ENCODE measurements at places on chromosomes 6 and 20.

GRCh38 chr20:49676581-49677291, 36.9 kb downstream of the B4GALT5 start:
- H3K27me3 ChIP-seq = no peaks in the 10 kb centered on the region
- no peak overlapping the region for H3K4me3 ChIP-seq
- H3K4me1 ChIP-seq = peaks cover 71% of the 10 kb centered on the region
- H3K27ac ChIP-seq = peak overlapping the region; percentile 73
- no peaks in the 10 kb centered on the region for H3K36me3 ChIP-seq
- no peak for DNase-seq

GRCh38 chr6:48757661-48758060, 646.7 kb upstream of the PTCHD4 start:
- no peak overlapping the region for H3K27ac ChIP-seq
- H3K4me1 ChIP-seq = no peaks in the 10 kb centered on the region
- no peak overlapping the region for H3K4me3 ChIP-seq
- H3K36me3 ChIP-seq = no peaks in the 10 kb centered on the region
- DNase-seq = no peak

GRCh38 chr6:89330910-89331309, 15.8 kb upstream of the GABRR2 start:
- DNase-seq = no peak
- no peaks in the 10 kb centered on the region for H3K27me3 ChIP-seq
- H3K36me3 ChIP-seq = peaks cover 15% of the 10 kb centered on the region
- H3K4me1 ChIP-seq = no peaks in the 10 kb centered on the region

DNA sequence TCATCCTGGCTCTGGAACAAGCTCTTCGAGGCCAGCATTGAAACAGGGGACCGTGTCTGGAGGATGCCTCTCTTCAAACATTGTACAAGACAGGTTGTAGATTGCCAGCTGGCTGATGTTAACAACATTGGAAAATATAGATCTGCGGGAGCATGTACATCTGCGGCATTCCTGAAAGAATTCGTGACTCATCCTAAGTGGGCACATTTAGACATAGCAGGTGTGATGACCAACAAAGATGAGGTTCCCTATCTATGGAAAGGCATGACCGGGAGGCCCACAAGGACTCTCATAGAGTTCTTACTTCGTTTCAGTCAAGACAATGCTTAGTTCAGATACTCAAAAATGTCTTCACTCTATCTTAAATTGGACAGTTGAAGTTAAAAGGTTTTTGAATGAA, 3.6 kb upstream of the CDKN1A start:
- H3K4me1 ChIP-seq = peaks cover 34% of the 10 kb centered on the region
- DNase-seq = no peak
- H3K27me3 ChIP-seq = peaks cover 25% of the 10 kb centered on the region
- H3K27ac ChIP-seq = no peak overlapping the region

GRCh38 chr6:135323202-135323668, 142.1 kb downstream of the MYB start:
- H3K27me3 ChIP-seq = no peaks in the 10 kb centered on the region
- no peak overlapping the region for H3K4me3 ChIP-seq
- no peak for DNase-seq
- peaks cover 4% of the 10 kb centered on the region for H3K36me3 ChIP-seq

- H3K36me3 ChIP-seq = peaks cover 2% of the 10 kb centered on the region
- no peaks in the 10 kb centered on the region for H3K27me3 ChIP-seq
- DNase-seq = no peak
- H3K4me1 ChIP-seq = no peaks in the 10 kb centered on the region
- no peak overlapping the region for H3K4me3 ChIP-seq
Measured at GRCh38 chr6:137893726-137894125, 26.7 kb downstream of the TNFAIP3 start.

DNA sequence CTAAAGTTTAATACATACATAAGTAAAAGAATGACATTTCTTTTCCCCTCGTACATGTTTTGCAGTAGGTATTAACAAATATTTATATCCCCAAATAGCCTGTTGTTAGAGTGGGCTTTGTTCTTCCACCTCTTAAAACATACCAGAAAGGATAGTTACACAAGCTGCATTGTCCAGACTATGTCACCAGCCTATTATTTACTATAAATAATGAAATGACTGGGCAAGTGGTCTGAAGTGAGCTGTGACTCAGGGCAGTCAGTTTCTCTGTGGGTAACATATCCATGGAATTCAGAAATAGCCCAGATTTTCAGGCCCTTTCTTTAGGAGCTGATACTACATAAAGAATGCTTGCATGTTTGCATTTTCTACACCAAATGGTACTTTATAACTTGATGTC, 60.1 kb downstream of the FUT9 start:
- H3K36me3 ChIP-seq = no peaks in the 10 kb centered on the region
- DNase-seq = no peak
- peaks cover 4% of the 10 kb centered on the region for H3K4me1 ChIP-seq
- no peak overlapping the region for H3K4me3 ChIP-seq
- H3K27ac ChIP-seq = no peak overlapping the region

- no peak overlapping the region for H3K4me3 ChIP-seq
- peaks cover 39% of the 10 kb centered on the region for H3K27me3 ChIP-seq
- H3K27ac ChIP-seq = no peak overlapping the region
Measured at GRCh38 chr20:59725476-59726280, 121.3 kb downstream of the PHACTR3 start.

DNA sequence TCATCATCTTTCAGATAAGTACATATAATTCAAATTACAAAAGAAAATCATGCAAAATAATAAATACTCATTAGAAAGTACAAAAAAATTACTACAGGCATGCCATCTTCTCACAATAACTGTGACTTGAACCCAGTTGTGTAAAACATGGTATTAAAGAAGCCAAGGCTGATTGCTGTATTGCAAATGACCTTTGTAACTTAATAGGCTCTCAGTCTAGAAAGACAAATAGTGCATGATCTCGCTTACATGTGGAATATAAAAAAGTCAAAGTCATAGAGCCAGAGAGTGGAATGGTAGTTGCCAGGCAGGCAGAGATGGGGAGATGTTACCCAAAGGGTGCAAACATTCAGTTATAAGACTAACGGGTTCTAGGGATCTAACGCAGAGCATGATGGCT, 626.1 kb downstream of the COL12A1 start:
- H3K27ac ChIP-seq = no peak overlapping the region
- no peaks in the 10 kb centered on the region for H3K27me3 ChIP-seq
- H3K4me3 ChIP-seq = no peak overlapping the region
- H3K36me3 ChIP-seq = no peaks in the 10 kb centered on the region
- H3K4me1 ChIP-seq = peaks cover 39% of the 10 kb centered on the region

DNA sequence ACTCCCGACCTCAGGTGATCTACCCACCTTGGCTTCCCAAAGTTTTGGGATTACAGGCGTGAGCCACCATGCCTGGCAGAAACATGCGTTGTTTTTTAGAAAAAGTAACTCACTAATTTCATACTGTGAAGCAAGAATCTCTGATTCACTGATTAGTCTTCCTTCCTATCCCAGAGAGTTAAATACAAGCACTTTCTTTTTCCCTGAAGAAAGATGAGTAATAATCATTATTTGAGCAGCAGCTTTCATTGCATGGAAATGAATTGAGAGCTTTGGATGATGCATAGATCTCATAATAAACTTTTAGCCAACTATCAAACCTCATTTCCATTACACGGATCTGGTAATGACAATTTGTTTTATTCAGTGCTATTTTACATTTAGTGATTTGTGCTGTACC, 892.5 kb upstream of the EYS start:
- peaks cover 7% of the 10 kb centered on the region for H3K36me3 ChIP-seq
- H3K27me3 ChIP-seq = no peaks in the 10 kb centered on the region
- H3K27ac ChIP-seq = no peak overlapping the region

Data from neural crest cell (in vitro differentiated cells).